ENCODE measurements at places on chromosomes 2 and 18.
A peak's percentile ranks its signal among the peaks of the same experiment; 100 is the strongest.

GRCh38 chr18:72316497-72316896, 227.6 kb downstream of the CBLN2 start:
- no peak for DNase-seq

- DNase-seq, result no peak
Observed at GRCh38 chr18:13630716-13631268, 95.6 kb downstream of the FAM210A start.

DNA sequence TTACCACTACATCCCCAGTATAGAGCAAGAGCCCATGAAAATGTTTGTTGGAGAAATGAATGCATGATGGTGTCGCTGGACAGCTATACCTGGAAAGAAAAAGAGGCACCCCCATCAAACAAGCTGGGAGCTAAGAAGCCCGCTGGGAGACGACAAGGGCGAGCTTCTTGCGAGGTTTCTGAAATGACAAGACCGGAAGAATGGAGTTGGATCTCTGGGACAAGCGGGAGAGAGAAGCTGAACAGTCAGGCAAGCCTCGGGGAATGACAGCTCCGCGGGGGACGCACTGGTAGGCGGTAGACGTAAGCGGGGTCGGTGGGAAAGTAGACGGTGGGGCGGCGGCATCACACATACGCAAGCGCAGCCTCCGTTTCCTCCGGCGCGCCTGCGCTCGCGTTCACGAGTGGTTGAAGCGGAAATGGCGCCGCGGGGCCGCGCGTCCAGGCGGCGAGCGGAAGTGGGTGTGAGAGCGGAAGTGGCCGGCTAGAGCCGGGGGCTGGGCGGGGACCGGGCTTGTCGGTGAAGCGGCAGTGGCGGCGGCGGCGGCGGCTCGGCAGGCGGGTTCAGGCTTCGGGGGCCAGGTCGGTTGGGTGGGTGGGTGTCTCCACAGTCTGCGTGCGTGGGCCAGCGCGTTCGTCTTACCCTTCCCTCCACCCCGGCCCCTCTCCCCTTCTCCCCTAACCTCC, at the start of gene ARPC2:
Gene ARPC2, plus strand, starts transcription at position 516 of the 686 bp plus-strand sequence. CDS start 282 bp downstream, outside the sequence.
- peak; percentile 95 for DNase-seq

- no peak for DNase-seq
Observed at GRCh38 chr2:231308631-231309428, 86.7 kb upstream of the B3GNT7 start.

DNA sequence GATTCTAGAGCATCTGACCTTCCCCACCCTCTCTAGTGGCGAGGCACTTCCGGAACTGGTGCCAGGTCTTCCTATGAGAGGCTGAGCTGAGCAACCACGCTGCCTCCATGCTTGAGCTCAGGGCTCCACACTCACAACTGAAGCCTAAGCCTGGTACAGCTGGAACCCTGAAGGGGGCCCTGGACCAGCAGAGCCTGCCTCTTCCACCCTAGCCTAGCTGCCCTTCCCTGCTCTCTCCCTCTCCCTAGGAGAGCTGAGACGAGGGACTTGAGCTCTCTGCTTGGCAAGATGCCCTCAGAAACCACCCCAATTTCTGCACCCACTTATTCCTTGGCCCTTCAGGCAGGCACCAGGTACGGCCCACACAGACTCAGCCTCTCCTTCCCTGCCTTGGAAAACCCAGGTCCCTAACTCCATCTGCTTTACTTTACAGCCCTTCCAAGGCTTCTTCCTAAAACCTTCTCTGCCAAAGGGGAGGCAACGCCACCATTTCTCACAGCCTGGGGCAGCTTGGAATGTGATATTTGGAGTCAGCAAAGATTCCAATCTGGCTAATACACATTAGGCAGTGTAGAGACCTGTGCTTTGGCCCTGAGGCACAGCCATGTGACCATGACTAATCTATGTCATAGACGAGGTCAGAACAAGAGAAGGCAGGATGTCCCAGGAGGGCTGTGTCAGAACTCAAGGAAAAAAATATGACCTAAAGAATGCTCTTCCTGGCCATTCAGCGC, 18.8 kb downstream of the COX7A2L start:
- no peak for DNase-seq

DNA sequence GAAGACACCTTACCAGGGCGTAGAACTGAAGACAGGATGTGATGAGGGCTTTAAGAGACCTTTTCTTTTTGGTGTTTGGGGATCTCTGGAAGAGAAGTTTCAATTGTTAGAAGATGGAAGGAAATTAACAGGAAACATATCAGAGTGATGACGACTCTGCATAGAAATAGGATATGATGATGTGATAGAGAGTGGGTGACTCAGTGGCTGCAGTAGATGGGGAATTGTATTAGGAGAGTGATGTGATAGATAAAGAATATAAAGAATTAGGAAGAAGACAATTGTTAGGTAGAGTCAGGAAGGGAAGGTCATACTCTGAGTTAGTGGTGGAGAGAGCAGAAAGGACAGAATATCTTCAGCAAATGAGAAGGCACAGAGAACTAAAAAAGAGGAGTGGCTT, 593.9 kb downstream of the NYAP2 start:
- DNase-seq, result no peak

- DNase-seq, result no peak
Observed at GRCh38 chr2:11889101-11889850, 142.8 kb downstream of the LPIN1 start.

DNA sequence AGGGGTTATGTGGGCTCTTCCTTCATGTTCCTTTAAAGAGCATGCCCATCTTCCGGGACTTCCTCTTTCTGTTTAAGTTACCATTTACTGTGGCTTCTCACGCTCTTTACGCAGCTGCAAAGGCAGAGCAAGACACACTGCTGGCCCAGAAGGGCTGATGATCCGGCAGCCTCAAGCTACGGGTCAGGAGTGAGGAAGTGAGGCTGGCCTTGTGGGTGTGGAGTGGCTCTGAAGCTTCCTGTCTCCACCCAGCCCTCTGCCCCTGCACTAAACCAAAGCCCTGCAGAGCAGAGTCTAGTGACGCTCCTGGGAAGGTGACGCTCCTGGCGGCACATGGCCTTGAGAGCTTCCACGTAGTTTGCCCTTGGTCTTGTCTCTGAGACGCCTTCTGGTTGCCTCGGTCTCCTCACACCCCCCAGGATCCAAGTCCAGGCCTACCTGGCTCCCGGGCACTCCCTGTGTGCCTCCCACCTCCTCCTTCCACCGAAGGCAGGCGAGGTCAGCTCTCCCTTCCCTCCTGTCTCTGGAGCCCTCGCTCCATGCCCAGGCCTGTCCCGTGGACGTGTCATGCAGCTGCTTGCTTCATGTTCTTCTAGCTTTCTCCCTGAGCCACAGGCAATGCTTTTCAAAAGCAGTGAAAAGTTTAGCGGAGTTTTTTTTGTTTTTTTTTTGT, 50.3 kb downstream of the ARL4C start:
- peak; percentile 67 for DNase-seq

DNA sequence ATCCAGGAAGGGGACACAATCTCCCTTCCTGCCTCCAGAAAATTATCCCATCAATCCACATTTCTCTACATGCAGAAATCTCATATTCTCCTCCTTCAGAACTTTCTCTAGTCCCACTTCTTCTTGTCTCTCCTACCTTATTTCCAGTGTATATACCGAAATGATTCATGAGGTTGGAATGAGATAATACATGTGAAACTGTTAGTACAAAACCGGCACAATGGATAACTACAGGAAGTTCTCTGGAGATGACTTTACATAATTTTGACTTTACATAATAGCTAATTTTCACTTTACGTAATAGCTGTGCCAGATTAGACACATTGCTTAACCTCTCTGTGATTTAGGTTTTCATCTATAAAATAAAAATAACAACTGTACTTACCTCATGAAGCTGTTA, 801.3 kb downstream of the ERBB4 start:
- DNase-seq, result no peak

DNA sequence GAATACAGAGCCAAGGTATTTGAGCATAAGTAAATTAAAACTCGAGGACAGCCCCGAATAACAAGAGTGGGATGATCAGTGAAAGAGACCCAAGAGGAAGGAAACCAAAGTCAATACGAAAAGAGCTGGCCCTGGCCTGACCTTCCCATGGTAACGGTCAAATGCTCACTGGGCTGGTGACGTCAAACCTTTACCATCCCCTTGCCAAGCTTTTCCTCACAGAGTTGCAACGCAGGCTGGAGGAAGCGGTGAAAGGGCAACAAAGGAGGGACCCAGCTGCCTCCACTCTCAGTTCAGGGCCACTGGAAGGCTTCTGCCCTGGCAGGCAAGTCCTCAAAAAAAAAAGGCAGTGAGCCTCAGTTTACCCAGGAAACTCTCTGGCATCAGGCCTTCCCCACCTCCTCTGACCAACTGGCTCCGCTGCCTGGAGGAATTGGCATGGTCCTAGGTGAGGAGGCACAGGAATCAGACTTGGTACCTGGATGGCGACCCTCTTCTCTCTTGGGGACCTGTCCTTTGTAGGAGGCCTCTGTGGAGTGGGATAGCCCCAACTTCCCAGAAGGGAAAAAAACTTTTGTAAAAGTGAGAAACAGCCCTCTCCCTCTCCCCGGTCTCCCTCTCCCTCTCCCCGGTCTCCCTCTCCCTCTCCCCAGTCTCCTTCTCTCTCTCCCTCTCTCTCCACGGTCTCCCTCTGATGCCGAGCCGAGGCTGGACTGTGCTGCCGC, 212.4 kb downstream of the ANAPC1 start:
- DNase-seq, result no peak

GRCh38 chr2:211035548-211036185, 479.3 kb downstream of the CPS1 start:
- DNase-seq, result no peak

DNA sequence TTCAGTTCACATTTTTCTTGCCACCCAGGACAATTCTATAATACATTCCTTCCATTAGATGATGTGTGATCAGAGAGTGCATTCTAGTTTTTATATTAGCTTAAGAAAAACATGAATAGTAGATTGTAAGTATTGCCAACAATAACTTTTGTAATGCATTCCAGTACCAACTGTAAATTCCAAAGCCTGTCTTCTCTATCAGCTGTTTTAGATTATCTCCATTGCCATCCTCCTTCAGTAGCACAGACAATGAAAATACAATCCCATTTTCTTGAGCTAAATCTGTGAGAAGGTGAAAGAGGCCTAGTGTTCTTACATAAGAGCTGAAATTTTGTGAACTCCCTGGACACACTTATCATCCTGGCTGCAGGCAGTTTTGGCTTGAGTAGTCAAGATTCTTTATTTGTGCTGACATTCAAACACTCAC, 103.9 kb downstream of the CCBE1 start:
- DNase-seq, result no peak

DNA sequence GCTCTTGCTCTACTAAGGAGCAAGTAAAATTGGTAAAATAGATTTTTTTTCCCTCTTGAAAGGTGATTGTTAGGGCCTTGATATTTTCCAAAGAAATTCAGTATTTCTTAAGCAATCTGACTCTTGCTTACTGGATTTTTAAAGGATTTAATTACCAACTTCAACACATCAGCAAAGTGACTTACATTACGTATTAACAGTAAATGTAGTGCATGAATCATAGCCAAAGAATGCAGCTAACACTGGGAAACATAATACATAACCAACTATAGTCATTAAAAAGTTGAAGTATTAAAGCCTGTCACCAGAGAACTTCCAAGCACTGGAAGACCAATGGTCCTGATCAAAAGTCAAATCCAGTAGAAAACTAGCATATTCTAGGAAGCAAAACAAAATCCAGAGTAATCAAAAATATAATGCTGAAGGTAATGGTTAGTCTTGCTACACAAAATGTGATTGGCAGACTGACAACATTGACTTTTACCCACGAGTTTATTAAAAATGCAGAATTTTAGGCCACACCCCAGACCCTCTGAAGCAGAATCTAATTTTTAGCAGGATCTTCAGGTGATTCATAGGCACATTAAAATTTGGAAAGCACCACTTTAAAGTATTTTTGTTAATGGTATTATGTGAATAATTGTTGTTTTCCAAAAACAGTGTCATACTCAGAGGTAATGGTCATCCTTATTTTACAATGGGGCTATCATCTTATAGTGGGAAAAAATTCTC, 31.8 kb upstream of the CAVIN2 start:
- no peak for DNase-seq

DNA sequence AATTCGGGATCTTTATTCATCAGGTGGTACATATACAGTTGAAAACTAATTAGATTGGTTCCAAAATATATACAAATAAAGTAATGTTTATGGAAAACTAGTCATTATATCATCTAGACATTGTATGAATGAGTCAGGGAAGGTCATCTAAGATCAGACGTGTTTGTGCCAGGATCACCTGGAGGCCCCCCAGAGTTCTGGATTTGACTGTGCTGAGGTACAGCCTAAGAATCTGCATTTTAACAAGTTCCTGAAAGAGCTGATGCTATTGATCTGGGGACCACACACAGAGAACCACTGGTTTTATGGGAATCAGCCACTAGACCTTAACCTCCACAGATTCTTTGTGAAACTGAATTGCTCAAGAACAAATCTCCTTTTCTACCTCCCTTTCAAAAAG, 43.2 kb downstream of the PARD6G start:
- DNase-seq, result no peak

- DNase-seq, result no peak
Observed at GRCh38 chr2:7539760-7540159, 622.5 kb downstream of the RNF144A start.

- DNase-seq, result no peak
Observed at GRCh38 chr2:64854773-64855237, 134.4 kb upstream of the SLC1A4 start.

DNA sequence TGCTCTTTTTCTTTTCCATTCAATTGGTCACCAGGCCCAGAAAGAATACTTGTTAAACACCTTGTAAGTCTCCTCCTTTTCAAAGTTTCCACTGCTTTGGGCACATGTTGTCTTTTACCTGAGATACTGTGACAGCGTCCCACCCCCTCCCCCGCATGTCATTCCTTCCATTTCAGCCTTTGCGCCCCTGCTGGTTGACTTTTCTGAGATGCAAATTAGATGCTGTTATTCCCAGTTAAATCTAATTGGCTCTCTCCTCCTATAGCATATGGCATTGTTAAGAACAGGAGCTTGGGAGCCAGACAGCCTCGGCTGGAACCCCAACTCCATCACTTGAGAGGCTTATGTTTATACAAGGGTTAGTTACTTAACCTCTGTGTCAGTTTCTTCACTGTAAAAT, 80.3 kb upstream of the GAREM1 start:
- no peak for DNase-seq

- peak; percentile 49 for DNase-seq
Observed at GRCh38 chr2:159185401-159186130, 100.9 kb downstream of the WDSUB1 start.

- no peak for DNase-seq
Observed at GRCh38 chr2:237791977-237792727, 6.4 kb upstream of the RBM44 start.

GRCh38 chr2:167689444-167689843, 558.0 kb downstream of the STK39 start:
- DNase-seq, result no peak

- DNase-seq, result no peak
Observed at GRCh38 chr2:143840601-143841000, 679.3 kb downstream of the ZEB2 start.

GRCh38 chr2:15813481-15814266, 126.7 kb upstream of the MYCN start:
- no peak for DNase-seq

- no peak for DNase-seq
Observed at GRCh38 chr2:205857520-205858237, 175.4 kb downstream of the NRP2 start.

DNA sequence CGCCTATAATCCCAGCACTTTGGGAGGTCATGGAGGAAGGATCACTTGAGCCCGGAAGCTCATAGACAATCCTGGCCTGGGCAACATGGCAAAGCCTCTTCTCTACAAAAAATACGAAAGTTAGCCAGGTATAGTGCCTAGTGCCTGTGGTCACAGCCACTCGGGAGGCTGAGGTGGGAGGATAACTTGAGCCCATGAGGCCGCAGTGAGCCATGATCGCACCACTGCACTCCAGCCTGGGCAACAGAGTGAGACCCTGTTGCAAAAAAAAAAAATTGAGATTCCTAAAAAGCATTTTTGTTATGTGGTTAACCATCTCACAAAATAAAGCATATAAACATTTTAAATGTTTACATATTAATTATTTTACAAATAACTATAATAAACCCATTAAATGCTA, 13.9 kb downstream of the PCBP1 start:
- no peak for DNase-seq

Measured in GM10248 (cell line).